ENCODE measurements at places on chromosomes 5 and 9. TPM values are rescaled to one million over a fixed set of nuclear protein-coding genes. Genes with fewer than 3 reads are reported as not detected.

DNA sequence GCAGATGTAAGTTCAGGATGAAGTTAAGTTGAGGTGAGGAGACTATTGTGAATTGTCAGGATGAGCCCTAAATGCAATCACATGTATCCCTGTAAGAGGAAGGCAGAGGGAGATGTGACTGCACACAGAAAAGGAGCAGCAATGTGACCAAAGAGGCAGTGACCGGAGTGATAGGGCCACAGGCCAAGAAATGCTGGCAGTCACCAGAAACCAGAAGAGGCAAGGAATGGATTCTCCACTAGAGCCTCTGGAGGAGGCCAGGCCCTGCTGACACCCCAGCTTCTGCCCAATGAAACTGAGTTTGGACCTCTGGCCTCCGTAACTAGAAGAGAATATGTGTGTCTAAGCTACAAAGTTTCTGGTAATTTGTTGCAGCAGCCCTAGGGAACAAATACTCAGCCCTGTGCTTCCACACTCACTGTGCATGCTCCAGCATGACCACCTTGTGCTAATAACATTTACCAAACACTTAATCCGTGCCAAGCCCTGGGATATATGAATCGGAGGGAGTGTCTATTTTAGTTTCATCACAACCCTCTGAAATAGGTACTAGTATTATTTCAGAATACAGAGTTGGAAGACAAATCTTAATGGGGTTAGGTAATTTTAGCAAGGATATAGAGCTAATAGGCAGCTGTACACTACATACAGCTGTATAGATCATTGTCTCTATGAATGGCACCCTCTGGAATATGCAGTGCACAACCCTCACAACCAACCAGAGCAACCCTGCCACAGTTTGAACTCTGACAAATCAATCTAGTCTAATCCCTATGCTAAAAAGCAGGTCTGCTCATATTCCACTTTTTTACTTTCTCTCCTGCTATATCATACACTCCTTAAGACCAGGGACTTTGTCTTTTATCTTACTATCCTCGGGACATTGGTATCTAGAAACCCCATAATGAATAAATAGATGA lies 7.8 kb upstream of the GPX8 start:
- no peaks in the 10 kb centered on the region for H3K4me1 ChIP-seq
- no peak for DNase-seq
- no peaks in the 10 kb centered on the region for H3K27me3 ChIP-seq
- H3K36me3 ChIP-seq, result no peaks in the 10 kb centered on the region
- H3K27ac ChIP-seq, result no peak overlapping the region
- H3K4me3 ChIP-seq, result no peak overlapping the region

TLX3 gene
- not detected for total RNA-seq

DNA sequence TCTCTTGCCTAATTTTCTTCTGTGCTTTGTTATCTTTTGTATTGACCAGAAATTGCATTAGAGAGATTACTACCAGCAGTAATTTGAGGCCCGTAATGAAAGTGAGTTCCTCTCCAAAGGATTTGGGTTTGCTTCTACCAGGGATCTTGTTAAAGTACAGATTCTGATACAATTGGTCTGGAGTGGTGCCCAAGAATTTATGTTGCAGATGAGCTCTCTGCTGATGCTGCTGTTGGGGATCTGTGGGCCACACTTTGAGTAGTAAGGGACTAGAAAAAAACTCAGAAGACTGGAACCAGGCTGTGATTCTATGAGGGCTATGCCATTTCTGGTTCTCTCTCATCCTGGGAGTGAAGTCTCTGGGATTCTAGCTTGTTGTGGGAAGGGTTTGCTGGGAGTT lies 192.2 kb downstream of the SEC61B start:
- no peak for DNase-seq
- no peak overlapping the region for H3K27ac ChIP-seq
- H3K4me3 ChIP-seq, result no peak overlapping the region
- H3K27me3 ChIP-seq, result no peaks in the 10 kb centered on the region

KIF2A gene
- 252 TPM for total RNA-seq

DNA sequence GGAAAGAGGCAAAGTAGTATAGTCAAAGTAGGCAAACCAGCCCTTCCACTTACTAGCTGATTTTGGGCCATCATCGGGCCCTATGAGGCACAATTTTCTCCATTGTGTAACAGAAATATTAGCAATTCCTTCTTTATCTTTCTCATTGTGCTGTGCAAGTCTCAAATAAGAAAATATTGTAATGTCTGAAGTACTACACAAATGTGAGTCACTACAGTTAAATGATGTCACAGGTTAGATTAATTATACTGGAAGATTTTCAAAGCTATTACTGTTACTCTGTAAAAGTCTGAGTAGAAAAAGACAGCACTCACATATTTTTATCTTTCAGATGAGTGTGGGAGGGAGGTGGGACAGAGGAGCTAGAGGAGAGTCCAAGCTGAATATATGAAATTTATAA lies 12.4 kb upstream of the TMC1 start:
- H3K4me3 ChIP-seq, result no peak overlapping the region
- H3K27me3 ChIP-seq, result no peaks in the 10 kb centered on the region
- H3K27ac ChIP-seq, result no peak overlapping the region
- H3K36me3 ChIP-seq, result no peaks in the 10 kb centered on the region
- DNase-seq, result no peak

Measured in CD8-positive, alpha-beta memory T cell (primary cell).